Mesenteric fat pad (tissue), 1 donor: ENCODE measurements at places on chromosomes 7 and 10. TPM values are rescaled to one million over a fixed set of nuclear protein-coding genes. Genes with fewer than 3 reads are reported as not detected.

DNA sequence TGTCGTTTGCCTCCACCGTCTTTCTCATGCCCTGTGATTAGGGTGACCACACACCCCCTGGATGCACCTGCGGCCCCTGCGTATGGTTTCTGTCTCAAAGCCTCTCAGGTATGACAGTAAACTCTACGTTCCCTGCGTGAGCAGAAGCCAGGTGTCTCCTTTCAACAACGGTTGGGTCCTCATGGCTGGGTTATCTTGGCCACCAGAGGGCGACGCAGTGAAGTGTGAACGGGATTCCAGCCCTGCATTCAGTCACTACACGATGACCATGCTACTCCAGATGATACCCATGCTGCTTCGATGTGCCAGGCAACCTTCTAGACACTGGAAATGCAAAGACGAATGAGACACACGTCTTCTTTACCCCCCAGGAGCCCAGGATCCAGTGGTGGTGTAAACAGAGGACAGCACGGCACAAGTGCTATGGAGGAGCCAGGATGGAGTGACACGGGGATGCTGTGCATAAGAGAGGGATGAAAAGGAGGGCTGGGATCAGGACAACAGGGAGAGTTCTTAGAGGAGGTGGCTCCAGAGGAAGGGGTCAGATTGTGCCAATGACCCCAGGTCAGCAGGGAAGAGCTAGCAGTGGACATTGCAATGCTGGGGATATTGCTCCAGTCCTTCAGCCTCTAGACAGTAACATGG is 228.1 kb upstream of the PFKP start:
- no peak for DNase-seq

DNA sequence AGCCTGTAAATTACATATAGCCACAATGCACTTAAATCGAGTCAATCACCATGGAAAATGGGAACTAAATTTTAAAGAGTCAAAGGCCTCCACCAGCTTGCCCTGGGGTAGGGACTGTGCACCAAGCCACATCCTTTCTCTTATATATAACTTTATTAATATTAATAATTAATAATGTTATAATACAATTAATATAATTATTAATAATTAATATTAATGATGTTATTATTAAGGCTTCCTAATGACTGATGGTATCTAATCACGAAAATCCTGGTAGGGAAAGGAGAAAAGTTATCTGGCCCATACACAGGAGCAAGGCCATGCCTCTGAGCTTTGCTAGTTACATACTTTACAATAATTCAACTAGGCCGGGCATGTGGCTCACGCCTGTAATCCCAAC is 67.2 kb upstream of the DGKI start:
- DNase-seq = no peak

DNA sequence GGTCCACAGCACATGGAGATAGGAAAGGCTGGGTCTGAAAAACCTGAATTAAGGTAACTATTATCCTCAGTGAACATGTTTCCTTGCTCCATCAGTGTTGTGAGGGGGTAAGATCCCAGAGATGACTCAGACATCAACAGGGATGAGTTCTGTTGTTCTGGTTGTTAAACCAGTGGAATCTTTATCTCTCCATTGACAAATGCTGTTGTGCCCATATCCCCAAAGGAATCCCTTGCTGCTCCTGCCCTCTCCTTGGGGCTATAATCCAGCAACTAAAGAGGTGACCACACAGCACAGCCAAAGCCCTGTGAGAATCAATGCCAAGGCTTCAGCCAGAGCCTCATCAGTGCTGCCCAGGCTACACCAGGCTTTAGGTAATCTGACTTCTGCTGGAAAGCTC is 113.4 kb downstream of the JAZF1 start:
- DNase-seq = no peak

- DNase-seq = no peak
Observed at GRCh38 chr7:158549616-158550393, 37.8 kb downstream of the PTPRN2 start.

GRCh38 chr10:119517235-119518141 is 25.0 kb downstream of the RGS10 start:
- DNase-seq = no peak

DNA sequence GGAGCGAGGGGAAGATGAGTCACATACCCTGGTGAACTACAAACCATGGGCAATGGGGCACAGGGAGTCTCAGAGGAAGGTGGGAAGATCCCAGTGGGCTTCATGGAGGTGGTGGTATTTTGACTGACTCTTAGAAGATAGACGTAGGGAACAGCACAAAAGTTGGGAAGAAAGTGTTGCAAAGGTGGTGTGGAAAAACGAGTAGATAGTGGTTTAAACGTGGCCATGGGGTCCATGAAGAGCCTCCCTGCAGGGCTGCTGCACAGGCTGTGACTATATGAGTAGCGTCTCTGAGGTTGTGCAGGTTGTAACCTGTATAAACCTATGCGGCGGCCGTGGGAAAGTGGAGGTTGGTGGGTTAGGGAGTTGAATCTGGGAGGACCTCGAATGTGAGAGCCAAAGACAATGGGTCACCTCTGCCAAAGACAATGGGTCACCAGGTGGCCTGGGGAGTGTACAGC is 13.8 kb downstream of the LZTS2 start:
- DNase-seq = no peak

DNA sequence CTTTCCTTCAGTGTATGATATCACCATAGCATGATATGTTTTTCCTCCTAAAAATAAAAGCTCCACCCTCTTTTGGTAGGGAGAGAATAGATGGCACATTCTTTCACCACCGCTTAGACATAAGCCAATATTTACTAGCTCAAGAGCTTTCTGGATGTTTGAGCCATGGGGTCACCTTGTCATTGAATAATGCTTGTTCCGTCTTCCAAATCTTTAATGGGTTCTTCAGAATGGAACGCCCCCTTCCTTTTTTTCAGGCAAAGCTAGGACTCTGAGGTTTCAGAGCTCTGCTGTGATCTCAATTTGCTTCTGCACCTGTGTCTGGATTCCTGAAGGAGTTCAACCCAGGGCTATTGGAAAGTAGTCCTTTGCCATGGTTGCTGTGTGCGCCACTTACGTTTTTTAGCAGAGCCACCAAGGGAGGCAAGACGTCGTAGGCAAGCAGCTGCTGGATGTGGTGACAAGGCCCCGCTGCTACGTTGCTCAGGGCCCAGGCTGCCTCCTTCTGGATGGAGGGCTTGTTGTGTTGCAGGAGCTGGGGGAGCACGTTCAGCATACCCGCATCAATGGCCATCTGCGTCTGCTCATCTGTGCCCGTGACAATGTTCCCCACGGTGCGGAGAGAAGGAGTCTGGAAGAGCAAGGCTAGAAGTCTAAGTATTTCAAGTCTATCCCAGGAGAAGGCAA is 23.2 kb downstream of the KPNA7 start:
- no peak for DNase-seq

GRM3 gene
- not detected for total RNA-seq

GNG11 gene
- total RNA-seq = 33.2 TPM

TRIL gene
- 3.7 TPM for total RNA-seq
